Muscle of arm (tissue), 14 donors: ENCODE measurements at places on chromosomes 2 and 18. TPM values are rescaled to one million over a fixed set of nuclear protein-coding genes. Genes with fewer than 3 reads are reported as not detected.

DNA sequence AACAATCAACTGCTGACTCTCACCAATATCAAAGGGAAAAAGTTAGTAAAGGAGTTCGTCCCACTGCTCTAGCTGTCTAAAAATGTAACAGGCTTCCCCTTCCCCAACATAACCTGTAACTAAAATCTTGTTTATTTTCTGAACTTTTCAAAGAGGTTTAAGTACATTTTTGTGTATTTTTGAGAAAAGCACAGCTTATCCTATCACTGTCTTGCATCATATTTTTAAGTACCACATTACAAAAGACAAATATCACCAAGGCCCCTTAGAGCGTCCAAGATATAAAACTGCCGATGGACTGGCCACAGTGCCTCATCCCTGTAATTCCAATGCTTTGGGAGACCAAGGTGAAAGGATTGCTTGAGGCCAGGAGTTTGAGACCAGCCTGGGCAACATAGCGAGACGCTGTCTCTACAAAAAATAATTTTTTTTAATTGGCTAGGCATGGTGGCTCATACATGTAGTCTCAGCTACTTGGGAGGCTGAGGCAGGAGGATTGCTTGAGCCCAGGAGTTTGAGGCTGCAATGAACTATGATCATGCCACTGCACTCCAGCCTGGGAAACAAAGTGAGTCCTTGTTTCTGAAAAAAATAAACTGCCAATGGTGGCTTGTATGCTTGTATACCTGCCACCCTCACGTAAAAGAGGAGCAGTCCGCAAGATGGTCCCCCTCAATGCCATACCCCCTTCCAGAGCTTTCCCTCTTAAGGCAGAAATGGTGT lies 21.2 kb upstream of the LAPTM4A start:
- DNase-seq, result no peak

- no peak for DNase-seq
Measured at GRCh38 chr2:98350411-98350810, 4.2 kb downstream of the CNGA3 start.

- no peak for DNase-seq
Measured at GRCh38 chr18:29383311-29384273, 1206.7 kb upstream of the CDH2 start.

DNA sequence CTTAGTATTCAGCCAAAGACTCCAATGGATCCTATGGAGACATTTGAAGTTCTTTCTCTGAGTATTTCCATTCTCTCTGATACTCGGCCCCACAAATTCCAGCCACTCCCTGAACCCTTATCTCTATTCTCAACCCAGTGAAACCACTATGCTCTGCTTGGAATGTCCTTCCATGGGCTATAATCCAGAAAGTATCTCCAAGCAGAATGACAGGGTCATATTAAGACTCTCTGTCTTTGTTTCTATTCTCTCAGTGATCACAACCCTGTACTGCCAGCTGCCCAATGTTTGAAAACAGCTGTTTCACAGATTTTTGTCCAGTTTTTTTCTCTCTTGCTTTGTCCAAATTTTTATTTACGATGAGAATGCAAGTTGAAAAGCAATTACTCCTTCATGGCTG lies 21.9 kb downstream of the CHMP3 start:
- no peak for DNase-seq

- no peak for DNase-seq
Measured at GRCh38 chr18:48672671-48673340, 134.0 kb downstream of the CTIF start.

DNA sequence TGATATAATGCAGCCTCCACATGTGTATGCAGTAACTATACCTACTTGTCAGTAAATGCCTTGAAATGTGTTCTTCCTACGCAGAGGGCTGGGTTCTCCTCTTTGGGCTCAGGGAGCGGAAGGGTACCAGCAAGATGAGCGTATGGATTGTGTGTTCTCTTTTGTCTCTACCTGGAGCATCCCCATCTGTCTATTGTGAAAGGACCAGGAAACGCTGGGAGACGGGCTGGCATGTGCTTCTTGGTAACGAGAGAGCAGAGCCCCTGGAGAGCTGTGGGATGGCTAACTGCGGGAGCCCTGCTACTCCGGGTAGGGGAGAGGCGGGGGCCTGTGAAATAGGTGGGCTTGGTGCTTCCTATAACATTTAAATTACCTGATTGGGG lies 80.9 kb downstream of the BCL2 start:
- no peak for DNase-seq

GRCh38 chr2:194867328-194867727 lies 789.7 kb upstream of the SLC39A10 start:
- peak; percentile 12 for DNase-seq

Gene COLEC12
- 43.6 TPM for polyA plus RNA-seq
